ENCODE measurements at places on chromosomes 4 and X.

DNA sequence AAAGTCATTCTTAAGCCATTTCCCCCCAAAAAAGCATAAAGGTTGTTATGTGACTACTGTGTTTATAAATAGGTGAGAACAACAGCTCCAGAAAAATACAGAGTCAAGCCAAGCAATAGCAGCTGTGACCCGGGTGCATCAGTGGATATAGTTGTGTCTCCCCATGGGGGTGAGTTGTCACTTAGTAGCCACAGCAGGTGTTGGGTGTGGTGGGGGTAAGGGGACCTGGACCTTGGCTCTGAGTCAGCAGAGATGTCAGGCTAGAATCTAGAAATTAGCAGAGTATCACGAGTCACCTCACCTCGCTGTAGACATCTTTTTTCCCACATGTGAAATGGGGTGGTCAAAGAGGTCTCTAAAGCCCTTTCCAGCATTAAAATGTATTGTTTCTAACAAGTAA lies 42.4 kb downstream of the MOSPD2 start:
- peaks cover 79% of the 10 kb centered on the region for H3K36me3 ChIP-seq
- no peaks in the 10 kb centered on the region for H3K4me1 ChIP-seq
- no peaks in the 10 kb centered on the region for H3K27me3 ChIP-seq

DNA sequence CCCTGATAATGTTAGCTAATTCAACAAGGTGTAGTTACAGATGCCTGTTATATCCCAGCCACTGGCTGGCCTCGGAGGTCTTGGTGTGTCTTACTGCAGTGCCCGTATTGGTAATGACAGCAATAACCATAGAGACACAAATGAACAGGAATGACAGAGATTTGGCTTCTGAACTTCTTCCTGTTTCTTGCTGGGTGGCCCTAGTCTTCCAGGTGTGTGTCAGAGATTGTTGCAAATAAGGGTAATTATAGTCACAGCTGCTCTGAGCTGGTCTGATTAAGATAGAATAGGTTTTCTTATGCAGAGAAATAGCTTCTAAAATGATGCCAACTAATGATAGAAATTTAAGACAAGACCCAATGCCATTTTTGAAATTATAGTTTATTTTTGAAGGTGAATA lies 64.1 kb upstream of the MAD2L1 start:
- no peaks in the 10 kb centered on the region for H3K36me3 ChIP-seq
- DNase-seq = no peak
- H3K27me3 ChIP-seq = no peaks in the 10 kb centered on the region
- H3K27ac ChIP-seq = no peak overlapping the region
- H3K4me1 ChIP-seq = peaks cover 7% of the 10 kb centered on the region

GRCh38 chr4:136847881-136848621 lies 684.2 kb downstream of the PCDH18 start:
- no peaks in the 10 kb centered on the region for H3K36me3 ChIP-seq
- no peaks in the 10 kb centered on the region for H3K4me1 ChIP-seq
- no peak overlapping the region for H3K27ac ChIP-seq
- no peak for DNase-seq
- H3K4me3 ChIP-seq = no peak overlapping the region
- H3K27me3 ChIP-seq = no peaks in the 10 kb centered on the region

GRCh38 chr4:46993075-46994006 lies at the start of gene GABRA4:
Gene GABRA4 (minus strand): TSS chr4:46993581. CDS start chr4:46993424, 157 bp downstream.
- no peaks in the 10 kb centered on the region for H3K36me3 ChIP-seq
- H3K27me3 ChIP-seq = peaks cover 67% of the 10 kb centered on the region
- peak within 1 kb of the TSS; percentile 71 for H3K4me3 ChIP-seq
- DNase-seq = no peak
- peaks cover 24% of the 10 kb centered on the region for H3K4me1 ChIP-seq
- no peak within 1 kb of the TSS for H3K27ac ChIP-seq

DNA sequence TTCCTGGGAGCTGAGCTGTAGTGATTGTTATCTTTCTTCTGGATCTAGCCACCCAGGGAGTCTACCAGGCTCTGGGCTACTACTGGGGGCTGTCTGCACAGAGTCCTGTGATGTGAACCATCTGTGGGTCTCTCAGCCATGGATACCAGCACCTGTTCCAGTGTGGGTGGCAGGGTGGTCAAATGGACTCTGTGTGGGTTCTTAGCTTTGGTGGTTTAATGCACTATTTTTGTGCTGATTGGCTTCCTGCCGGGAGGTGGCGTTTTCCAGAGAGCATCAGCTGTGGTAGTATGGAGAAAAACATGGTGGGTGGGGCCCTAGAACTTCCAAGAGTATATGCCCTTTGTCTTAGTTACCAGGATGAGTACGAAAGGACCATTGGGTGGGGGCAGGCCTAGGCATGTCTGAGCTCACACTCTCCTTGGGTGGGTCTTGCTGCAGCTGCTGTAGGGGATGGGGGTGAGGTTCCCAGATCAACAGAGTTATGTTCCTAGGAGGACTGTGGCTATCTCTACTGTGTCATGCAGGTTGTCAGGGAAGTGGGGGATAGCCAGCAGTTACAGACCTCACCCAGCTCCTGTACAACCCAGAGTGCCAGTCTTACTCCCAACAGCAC lies 264.8 kb upstream of the LDB2 start:
- H3K4me1 ChIP-seq = no peaks in the 10 kb centered on the region
- H3K36me3 ChIP-seq = no peaks in the 10 kb centered on the region
- H3K27ac ChIP-seq = no peak overlapping the region

DNA sequence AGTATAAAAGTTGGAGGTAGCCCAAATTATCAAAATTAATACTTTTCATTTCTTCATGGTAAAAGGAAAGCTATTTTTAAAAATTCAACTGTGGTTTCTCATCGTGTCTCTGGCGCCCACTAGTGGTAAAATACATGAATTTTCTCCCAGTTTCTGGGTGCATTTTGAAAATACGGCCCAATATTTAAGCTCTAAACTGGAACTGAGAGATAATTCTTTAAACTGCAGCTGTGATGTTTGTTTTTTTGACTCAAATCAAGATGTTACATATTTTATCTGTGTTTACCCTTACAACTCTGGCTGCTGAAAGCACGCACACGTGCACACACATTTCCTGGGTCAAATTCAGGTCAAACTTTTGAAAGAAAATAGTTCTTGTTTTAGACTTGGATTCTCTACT lies 123.9 kb upstream of the ACSL4 start:
- peaks cover 31% of the 10 kb centered on the region for H3K4me1 ChIP-seq
- peaks cover 13% of the 10 kb centered on the region for H3K27me3 ChIP-seq
- no peak overlapping the region for H3K27ac ChIP-seq
- DNase-seq = peak; percentile 28
- H3K36me3 ChIP-seq = no peaks in the 10 kb centered on the region
- peak overlapping the region; percentile 27 for H3K4me3 ChIP-seq

Data from CD14-positive monocyte (primary cell).